ENCODE measurements at places on chromosomes 1 and 21.
A peak's percentile ranks its signal among the peaks of the same experiment; 100 is the strongest.

GRCh38 chr1:82646336-82646735, 845.6 kb downstream of the ADGRL2 start:
- DNase-seq: no peak

DNA sequence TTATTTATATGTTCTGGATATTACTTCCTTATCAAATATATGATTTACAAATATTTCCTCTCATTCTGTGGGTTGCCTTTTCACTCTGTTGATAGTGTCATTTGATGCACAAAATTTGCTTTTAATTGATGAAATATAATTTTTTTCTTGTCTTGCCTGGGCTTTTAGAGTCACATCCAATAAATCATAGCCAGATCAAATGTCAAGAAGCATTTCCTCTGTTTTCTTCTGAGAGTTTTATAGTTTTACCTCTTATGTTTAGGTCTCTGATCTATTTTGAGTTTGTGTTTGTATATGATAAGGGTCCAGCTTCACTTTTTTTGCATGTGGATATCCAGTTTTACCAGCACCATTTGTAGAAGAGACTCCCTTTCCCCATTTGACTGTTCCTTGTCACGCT, 29.5 kb downstream of the CD46 start:
- no peak for DNase-seq

GRCh38 chr1:24727501-24728216, 17.6 kb upstream of the CLIC4 start:
- peak; percentile 35 for DNase-seq

GRCh38 chr1:54597455-54598030, 25.8 kb downstream of the FAM151A start:
- no peak for DNase-seq

Data from GOT3 (cell line).